ENCODE measurements at places on chromosomes 5 and 9.

- no peak for DNase-seq
Observed at GRCh38 chr5:78355561-78355960, 4.9 kb upstream of the SCAMP1 start.

- no peak for DNase-seq
Observed at GRCh38 chr5:306011-306805, 15.3 kb upstream of the AHRR start.

- DNase-seq = peak; percentile 56
Observed at GRCh38 chr5:72452515-72453245, 54.5 kb downstream of the ZNF366 start.

DNA sequence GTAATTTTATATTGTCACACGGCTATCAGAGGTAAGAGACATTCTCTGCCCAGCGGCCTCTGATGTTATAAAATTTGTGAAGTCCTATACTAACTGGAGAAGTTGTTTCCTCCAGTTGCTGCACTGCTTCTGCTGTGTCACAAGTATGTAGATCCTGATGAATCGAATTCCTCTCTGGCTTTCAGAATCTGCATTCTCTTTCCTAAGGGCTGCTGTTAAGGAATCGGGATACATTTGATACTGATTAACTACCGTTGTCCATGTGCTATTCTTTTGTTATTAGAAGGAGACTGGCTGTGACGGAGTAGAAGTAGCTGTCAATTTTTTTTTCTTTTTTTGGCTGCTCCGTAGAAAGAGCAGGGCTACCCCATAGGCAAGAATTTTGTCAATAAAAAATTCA, 81.7 kb upstream of the LRRC70 start:
- no peak for DNase-seq

GRCh38 chr9:75964427-75964826, 74.0 kb downstream of the PCSK5 start:
- DNase-seq = no peak

- no peak for DNase-seq
Observed at GRCh38 chr9:84169240-84169639, 171.3 kb downstream of the SLC28A3 start.

DNA sequence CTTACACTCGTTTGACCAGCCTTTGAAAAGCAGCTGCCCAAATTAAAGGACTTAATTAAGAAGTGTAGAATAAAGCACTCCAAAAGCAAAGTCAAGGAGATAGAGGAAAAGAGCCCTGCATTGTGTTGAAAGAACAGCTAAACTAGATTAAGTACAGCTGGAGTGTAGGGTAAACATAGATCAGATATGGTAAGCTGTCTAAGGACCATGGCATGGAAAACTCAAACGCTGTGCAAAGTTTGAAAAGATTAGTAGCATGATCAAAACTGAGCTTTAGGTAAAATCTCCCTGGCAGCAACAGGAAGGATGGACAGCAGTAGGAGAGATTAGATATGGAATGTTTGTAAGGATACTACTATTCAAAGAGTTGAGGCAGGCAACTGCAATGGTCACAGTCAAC, 55.4 kb downstream of the BNC2 start:
- DNase-seq = no peak

- DNase-seq = no peak
Observed at GRCh38 chr9:115373000-115373709, 255.2 kb upstream of the TNC start.

DNA sequence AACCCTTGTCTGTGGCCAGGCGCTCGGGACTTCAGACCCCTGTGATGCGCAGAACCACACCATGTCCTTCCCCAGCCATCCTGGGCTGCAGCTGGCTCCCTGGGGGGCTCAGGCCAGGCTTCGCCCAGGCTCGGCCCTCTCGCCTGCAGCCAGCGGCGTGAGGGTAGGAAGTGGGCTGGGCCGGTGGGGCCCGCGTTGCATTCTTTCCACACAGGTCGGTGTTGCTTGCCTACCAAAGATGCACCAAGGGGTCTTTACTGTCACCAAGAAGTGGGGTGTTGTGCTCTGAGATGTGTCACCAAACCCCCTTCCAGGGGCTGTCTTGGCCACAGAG, 48.3 kb upstream of the RNF130 start:
- DNase-seq = no peak

DNA sequence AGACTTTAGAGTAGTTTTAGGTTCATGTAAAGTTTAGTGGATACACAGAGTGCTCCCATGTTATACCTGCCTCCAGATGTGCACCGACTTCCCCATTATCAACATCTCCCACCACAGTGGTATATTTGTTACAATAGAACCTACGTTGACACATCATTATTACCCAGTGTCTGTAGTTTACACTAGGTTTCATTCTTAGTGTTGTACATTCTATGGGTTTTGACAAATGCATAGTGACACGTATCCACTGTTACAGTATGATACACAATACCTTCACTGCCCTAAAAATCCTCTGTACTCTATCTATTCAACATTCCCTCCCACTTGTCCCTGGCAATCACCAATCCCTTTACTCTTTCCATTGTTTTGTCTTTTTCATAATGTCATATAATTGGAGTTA, 34.3 kb upstream of the CRHBP start:
- DNase-seq = no peak

GRCh38 chr5:112823181-112823580, 37.9 kb upstream of the SRP19 start:
- DNase-seq = no peak

DNA sequence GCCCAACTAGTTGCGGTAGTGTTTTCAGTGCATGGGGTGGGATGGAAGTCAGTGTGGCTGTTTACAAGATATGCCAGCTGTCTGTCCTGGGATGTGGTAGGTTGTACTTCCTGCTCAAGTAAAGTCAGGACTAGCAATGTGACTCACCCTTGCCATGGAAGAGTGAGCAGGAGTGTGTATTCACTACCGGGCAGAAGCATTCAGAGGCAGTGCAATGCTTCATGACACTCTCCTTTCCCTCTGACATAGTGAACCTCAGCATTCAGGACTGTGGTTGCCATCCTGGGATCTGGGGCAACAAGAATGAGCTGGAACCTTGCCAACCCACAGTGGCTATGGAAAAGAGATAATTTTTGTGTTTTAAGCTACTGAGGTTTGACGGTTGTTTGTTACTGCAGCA, 68.9 kb downstream of the BOD1 start:
- DNase-seq = no peak

- no peak for DNase-seq
Observed at GRCh38 chr9:111794835-111795556, at the start of gene SHOC1. SHOC1 (minus strand) TSS chr9:111794937; CDS start chr9:111791418, 3,519 bp downstream.

DNA sequence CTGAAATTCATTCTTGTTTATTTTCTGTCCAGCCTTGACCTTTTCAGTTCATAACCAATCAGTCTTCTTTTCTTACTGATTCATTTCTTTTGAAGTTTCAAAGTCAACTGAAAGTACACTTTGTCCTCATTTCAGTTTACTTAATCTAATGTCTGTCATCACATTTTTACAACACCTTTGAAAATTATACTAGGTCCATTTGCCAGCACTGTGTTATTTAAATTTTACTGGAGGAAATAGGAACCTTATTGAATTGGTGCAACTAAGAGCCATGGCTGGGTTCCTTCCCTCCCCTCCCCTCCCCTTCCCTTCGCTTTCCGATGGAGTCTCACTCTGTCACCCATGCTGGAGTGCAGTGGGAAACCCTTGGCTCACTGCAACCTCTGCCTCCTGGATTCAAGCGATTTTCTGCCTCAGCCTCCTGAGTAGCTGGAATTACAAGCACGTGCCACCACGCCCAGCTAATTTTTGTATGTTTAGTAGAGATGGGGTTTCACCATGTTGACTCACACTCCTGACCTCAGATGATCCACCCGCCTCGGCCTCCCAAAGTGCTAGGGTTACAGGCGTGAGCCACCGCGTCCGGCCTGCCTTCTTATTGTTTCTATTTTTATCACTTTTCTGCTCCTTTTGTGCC, 6.3 kb downstream of the RMI1 start:
- peak; percentile 16 for DNase-seq

DNA sequence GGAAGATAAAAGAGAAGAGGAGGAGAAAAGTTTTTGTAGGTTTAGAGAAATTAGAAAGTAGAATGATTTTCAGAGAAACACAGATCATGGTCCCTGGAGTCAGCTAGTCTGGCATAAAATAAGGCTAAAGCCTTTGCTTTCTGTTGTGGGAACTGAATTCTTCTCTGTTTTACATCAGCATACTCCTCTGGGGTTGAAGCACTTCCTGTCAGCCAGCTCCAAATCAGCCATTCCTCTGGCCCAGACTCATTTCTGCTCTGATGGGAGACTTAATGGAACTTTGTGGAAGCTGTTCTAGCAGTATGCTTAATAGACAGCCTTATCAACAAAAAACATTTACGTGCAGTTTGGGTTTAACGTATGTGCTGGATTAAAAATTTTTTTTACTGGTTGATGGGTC, 143.2 kb downstream of the HMHB1 start:
- DNase-seq = no peak

Measured in prostate gland (tissue), 2 donors.